ENCODE measurements at places on chromosomes 4 and X.

DNA sequence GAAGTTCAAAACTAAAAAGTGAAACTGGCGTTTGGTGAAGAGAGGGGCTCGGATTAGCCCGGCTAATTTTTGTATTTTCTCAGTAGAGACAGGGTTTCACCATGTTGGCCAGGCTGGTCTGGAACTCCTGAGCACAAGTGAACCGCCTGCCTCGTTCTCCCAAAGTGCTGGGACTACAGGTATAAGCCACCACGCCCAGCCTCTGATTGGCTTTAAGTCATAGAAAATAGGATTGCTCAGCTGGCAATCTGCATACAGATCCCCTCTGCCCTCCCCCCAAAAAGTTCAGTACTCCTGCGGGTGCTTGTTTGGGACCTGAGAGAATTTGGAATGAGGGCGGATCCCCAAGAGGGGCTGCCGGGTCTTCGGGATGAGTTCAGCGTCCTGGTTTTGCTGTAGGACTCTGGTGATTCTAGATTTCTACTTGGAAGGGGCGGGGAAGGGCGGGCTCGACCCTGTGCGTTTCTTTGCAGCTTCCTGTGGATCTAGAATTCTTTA is 537 bp upstream of the PRKX start:
- DNase-seq = no peak

DNA sequence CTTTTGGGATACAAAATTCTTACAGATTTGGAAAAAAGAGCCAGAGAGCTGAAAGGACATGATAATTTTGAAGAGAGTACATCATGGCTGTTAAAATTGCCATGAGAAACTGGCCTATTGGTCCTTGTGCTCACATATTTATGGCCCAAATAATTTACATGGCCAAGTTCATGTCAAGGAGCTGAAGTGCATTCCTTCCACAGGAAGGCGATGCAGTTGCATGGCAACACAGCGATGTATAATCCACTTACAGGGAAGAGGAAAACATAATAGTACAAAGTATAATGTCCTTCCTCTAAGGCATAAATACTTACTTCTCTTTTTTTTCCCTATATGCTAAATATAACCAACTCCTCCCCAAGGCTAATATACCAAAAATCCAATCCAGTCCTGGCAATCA is 914.5 kb upstream of the AGA start:
- no peak for DNase-seq

GRCh38 chr4:157282019-157282418 is 61.5 kb downstream of the GRIA2 start:
- no peak for DNase-seq

GRCh38 chr4:40621592-40622512 is 7.8 kb downstream of the RBM47 start:
- no peak for DNase-seq

- no peak for DNase-seq
These were observed 93.1 kb downstream of the PDLIM5 start for GRCh38 chr4:94544811-94545210.

- DNase-seq = no peak
These were observed 28.8 kb downstream of the ARHGAP10 start for GRCh38 chr4:147760695-147761094.

GRCh38 chrX:7269991-7270390 is 122.0 kb upstream of the PUDP start:
- no peak for DNase-seq

DNA sequence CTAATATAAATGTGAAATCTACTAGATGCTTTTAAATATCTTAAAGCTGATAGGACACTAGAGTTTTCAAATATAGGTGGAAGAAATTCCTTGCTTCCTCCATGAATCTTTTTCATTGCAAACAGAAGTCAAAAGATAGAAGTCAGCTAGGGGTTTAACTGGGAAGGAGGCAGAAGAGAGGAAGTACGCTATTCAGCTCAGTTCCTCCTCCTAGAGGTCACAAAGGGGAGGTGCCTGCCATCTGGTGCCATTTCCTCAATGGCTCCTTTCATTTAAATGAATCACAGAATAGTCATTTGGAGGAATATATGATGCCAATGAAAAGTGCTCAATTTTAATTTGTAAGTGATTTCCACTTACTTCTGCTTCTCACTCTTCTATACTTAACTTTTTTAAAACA is 8.5 kb downstream of the COL25A1 start:
- DNase-seq = no peak
